ENCODE measurements at places on chromosomes 7 and 10.

GRCh38 chr7:30887464-30887872 is 24.2 kb upstream of the AQP1 start:
- no peak for DNase-seq

GRCh38 chr7:137715121-137715520 is 131.7 kb downstream of the DGKI start:
- DNase-seq, result no peak

GRCh38 chr10:92662848-92663247 is 26.9 kb upstream of the HHEX start:
- no peak for DNase-seq

GRCh38 chr10:11378835-11379234 is 232.6 kb downstream of the USP6NL start:
- DNase-seq, result no peak

- DNase-seq, result no peak
Observed at GRCh38 chr10:103692952-103693811, 162.2 kb downstream of the SH3PXD2A start.

DNA sequence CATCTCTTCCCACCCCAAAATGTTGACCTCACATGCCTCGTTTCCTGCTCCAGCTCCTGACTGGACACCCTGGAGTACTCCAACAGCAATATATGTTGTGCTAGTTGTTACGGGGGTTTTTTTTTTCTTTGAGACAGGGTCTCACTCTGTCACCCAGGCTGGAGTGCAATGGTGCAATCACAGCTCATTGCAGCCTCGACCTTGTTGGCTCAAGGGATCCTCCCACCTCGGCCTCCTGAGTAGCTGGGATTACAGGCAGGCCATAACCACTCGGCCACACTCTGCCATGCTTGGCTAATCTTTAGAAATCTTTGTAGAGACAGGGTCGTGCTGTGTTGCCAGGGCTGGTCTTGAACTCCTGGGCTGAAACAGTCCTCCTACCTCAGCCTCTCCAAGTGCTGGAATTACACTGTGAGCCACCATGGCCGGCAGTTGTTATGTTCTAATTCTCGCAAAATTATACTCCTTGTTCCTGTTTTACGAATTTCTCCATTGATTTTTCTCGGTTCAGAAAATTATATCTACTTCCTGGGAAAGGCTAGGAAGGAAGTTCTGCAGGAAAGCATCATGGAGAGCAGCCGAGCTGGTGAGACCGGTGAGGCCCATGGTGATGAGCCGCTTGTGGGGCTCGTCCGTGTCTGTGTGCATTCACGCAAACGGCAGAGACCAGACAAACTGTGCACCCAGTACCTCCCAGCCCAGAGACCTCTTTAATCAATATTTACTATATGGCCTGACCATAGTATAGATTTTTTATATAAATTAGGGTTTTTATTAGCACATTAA is 52.4 kb upstream of the DNAJB6 start:
- no peak for DNase-seq

GRCh38 chr7:137920637-137921399 is 74.0 kb upstream of the DGKI start:
- no peak for DNase-seq

DNA sequence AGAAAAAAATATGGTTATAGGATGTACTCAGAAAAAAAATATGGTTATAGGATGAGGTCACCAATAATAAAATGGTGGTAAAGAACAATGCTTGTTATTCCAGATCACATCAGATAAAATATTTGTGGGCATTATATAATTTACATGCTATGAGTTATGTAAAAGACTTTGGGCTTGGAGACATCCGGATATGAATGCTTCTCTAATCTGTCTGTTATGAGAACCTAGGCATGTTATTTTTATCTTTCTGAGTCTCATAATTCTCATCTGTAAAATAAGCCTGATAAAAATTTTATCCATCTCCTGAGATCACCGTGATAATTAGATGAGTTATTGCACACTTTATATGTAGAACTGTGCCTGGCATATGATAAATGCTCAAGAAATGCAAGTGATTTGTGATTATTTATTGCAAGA is 37.8 kb downstream of the DKK1 start:
- DNase-seq, result no peak

GRCh38 chr10:4848356-4849041 is 22.5 kb downstream of the AKR1E2 start:
- no peak for DNase-seq

GRCh38 chr10:18436902-18437301 is 214.5 kb downstream of the NSUN6 start:
- no peak for DNase-seq

DNA sequence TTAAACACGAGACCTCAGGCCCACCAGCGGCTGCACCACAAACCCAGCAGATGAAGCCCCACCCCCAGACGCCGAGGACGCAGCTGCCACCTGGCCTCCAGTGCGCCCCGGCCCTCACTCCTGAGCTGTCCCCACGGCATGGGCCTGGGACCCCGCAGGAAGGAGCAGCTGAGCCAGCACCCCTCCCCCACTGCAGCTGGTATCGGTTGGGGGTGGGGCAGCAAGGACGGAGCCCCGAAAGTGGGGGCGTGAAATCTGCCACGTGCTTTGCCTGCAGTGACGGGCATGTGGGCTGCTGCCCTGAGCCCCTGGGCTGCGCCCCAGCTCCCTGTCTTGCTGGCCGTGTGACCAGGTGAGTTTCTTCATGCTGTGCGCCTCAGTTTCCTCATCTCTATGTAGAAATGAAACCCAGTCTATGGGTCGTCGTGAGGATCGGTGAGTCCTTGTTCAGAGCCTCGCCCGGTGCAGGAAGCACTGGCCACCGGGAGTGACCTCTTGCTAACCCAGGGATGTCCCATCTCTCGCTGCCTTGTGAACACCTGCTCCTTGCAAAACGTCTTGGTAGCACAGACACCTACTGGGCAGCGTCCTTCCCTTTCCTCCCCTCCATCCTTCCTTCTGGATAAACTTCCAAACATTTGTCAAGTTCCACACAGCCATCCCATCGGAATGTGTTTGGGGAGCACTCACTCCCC is 32.0 kb downstream of the CFAP46 start:
- DNase-seq, result no peak

GRCh38 chr7:8885480-8886000 is 452.1 kb downstream of the NXPH1 start:
- no peak for DNase-seq

GRCh38 chr7:3949242-3949640 is 648.2 kb downstream of the SDK1 start:
- peak; percentile 47 for DNase-seq

DNA sequence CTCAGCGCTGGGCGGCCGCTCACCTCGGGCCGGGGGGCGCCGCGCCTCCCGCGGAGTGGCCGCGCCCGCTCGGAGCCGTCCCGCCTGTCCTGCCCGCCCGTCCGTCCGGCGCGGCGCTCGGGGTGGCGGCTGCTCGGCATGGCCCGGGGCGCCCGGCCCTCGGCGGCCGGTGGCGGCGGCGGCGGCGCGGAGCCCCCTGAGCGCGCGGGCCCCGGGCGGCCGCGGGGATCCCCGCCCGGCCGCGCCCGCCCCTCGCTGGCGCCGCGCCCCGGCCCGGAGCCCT is 338 bp downstream of the SDK1 start:
- DNase-seq, result no peak

DNA sequence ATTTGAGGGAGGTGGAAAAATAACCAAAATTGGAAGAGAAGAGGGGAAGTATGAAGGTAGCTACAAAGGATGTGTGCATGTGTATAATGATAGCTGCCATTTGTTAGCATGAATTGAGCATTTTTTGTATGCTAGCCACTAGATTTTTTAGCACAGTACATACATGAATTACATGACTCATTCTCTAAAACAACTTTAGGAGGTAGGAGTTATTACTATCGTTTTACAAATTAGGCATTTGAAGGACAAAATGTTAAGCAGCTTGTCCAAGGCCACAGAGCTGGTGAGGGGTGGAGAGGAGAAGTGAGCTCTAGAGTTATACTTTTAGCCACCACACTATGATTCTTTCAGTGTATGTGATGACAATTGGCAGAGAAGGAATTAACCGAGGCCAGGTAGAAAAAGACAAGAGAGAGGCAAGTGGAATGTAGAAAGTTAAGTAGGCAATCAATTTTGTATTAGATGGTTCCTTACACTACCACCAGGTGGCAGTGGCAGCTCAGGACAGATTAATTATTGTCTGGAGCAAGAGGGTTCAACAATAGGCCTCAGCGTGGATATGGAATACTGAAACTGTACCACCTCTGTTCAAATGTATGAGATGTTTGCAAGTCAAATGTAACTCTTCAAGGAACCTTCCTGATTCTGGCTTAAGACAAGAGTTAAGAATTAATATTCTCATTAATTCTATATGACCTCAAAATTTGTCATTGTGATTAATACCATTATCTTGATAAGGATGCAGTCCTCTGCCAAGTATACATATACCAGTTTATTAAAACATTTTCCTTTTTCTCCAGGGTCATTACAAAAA is 128.0 kb downstream of the MBL2 start:
- DNase-seq, result peak; percentile 59

- no peak for DNase-seq
Observed at GRCh38 chr7:37093257-37093656, 355.4 kb downstream of the ELMO1 start.

Data from retina (tissue), 1 donor.